Activated naive CD8-positive, alpha-beta T cell treated with anti-CD3 and anti-CD28 coated beads, Interleukin-2, amount 10 ng/mL, durations not matched to agents 7 days and 5 days (primary cell): ENCODE measurements at places on chromosomes 13 and 19.

DNA sequence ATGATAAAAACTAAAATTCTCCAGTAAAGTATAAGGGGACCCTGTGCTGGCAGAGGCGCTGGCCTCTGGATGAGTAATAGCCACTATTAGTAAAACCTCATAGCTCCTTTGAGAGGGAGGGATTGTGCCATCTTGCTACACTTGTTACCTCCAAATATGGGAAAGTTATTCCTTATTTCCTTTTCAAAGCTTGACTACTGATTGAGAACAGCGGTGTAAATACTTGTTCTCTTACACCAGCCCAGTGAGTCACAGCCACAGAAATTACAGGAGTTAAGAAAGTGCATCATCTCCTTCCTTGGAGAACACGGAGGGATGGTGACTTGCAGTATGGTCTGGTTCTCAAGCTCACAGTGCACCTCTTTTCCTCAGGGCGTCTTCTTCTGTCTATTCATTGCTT lies 379.0 kb downstream of the EFNB2 start:
- no peak overlapping the region for H3K4me3 ChIP-seq
- DNase-seq: no peak
- H3K27me3 ChIP-seq: no peaks in the 10 kb centered on the region
- no peaks in the 10 kb centered on the region for H3K4me1 ChIP-seq
- H3K27ac ChIP-seq: no peak overlapping the region

DNA sequence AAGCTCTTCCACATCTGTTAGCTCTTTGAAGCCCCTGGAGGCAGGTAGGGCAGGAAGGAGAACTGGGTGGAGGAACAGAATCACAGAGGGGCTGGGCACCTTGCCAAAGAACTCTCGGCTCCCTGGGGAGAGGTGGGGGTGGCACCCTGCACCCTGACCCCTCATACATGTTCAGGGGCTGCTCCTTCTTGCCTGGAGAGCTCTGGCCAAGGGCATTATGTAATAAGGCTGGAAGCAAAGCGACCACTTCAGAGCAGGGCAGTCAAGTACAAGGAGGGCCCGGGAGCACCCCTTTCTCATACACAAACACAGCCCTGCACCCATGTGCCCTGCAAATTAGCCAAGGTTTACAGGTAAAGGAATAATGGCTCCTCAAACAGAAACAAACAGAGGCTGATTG lies 351.9 kb upstream of the TSHZ3 start:
- no peaks in the 10 kb centered on the region for H3K27me3 ChIP-seq
- H3K4me3 ChIP-seq: no peak overlapping the region
- no peaks in the 10 kb centered on the region for H3K4me1 ChIP-seq
- DNase-seq: no peak

GRCh38 chr13:33193428-33193974 lies 92.1 kb downstream of the STARD13 start:
- H3K27ac ChIP-seq: no peak overlapping the region
- DNase-seq: no peak
- no peak overlapping the region for H3K4me3 ChIP-seq
- peaks cover 7% of the 10 kb centered on the region for H3K27me3 ChIP-seq
- peaks cover 5% of the 10 kb centered on the region for H3K4me1 ChIP-seq

DNA sequence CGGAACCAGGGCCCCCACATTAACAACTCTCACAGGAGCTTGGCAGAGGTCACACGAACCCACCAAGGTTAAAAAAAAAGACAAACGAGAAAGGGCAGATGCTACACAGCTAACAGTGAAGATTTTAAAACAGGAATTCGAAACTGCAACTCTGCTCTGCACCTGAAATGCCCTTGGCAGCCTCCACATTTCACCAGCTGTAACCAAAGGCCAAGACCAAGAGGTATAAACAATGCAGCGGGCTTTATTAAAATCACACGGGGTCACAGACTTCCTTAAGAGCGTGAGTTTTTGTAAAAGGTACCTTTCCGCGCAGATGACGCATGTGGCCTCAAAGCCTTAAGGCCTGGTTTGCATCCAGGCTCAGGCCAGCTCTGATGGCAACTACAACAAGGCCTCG lies 88.2 kb downstream of the STK24 start:
- H3K27ac ChIP-seq: no peak overlapping the region
- DNase-seq: no peak
- H3K4me3 ChIP-seq: no peak overlapping the region
- H3K36me3 ChIP-seq: peaks cover 12% of the 10 kb centered on the region
- peaks cover 41% of the 10 kb centered on the region for H3K4me1 ChIP-seq

DNA sequence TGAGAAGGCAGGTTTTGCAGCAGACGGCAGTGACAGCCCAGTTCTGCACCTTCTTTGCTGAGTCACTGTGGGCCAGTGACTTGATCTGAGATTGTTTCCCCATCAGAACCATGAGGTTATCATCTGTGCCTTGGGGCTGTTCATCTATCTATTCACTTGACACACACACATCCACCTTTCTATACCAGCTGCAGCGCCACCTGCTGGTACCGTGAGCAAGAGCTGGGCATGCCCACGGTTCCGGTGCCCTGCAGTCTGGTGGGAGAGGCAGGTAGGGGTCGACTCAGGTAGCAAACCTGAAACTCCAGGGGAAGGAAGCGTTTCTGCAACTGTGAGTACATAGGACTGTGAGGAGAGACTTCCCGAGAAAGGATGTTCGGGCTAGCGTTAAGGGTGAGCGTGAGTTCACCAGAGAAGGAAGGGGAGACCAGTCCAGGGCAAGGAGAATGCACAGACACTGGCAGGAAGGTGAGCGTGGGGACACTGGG lies 7.5 kb upstream of the LIN7B start:
- H3K4me3 ChIP-seq: no peak overlapping the region
- no peaks in the 10 kb centered on the region for H3K27me3 ChIP-seq
- peak; percentile 72 for DNase-seq
- peaks cover 21% of the 10 kb centered on the region for H3K36me3 ChIP-seq
- H3K27ac ChIP-seq: no peak overlapping the region

DNA sequence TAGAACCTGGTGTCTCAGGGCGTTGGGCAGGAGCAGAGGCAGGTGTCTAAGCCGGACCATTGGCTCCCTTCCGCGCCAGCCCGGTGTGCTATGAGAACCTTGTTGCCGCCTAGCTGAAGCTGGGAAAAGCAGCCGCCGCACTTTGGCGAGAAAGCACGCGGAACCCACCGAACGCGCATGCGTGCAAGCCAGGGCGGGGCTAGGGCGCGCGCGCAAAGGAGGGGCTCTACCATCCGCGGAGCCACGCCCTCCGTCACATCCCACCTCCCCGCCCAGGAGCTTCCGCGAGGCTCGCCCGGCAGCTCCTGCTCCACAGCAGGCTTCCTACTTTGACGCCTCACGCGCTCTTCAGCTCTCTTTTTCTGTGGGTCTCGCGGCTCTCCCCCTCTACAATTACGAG lies 51.3 kb downstream of the WDR87 start:
- no peak overlapping the region for H3K27ac ChIP-seq
- no peak overlapping the region for H3K4me3 ChIP-seq
- peaks cover 2% of the 10 kb centered on the region for H3K27me3 ChIP-seq
- H3K36me3 ChIP-seq: no peaks in the 10 kb centered on the region
- H3K4me1 ChIP-seq: no peaks in the 10 kb centered on the region
- DNase-seq: peak; percentile 41

DNA sequence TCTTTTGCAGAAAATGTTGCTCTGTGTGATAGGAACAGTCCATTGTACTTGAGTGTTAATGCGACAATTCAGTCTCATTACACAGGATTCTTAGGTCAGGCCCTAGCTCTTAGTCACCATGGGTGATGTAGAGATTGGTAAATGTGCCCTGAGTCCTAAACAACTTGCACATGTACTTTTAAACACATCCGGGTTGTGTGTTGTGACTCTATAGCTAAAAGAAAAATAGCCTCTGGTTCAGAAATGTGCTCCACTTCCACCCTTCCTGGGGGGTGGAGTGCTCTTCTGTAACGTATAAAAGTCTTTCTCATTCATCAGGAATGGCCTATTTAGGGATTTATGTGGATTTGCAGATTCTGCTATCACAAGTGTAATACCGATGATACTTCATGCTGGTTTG lies 5.2 kb downstream of the SPATA13 start:
- H3K4me3 ChIP-seq: no peak overlapping the region
- H3K27ac ChIP-seq: no peak overlapping the region
- no peak for DNase-seq
- peaks cover 25% of the 10 kb centered on the region for H3K36me3 ChIP-seq
- peaks cover 44% of the 10 kb centered on the region for H3K4me1 ChIP-seq

GRCh38 chr19:10454267-10454666 lies 33.9 kb downstream of the PDE4A start:
- DNase-seq: no peak
- H3K27me3 ChIP-seq: no peaks in the 10 kb centered on the region
- peaks cover 13% of the 10 kb centered on the region for H3K36me3 ChIP-seq
- H3K4me1 ChIP-seq: peaks cover 18% of the 10 kb centered on the region
- no peak overlapping the region for H3K4me3 ChIP-seq
- no peak overlapping the region for H3K27ac ChIP-seq

- peaks cover 8% of the 10 kb centered on the region for H3K27me3 ChIP-seq
- H3K4me1 ChIP-seq: peaks cover 9% of the 10 kb centered on the region
- H3K36me3 ChIP-seq: peaks cover 4% of the 10 kb centered on the region
- H3K4me3 ChIP-seq: no peak overlapping the region
- DNase-seq: no peak
These were observed 2.2 kb upstream of the SPRYD7 start for GRCh38 chr13:49938314-49938713.

GRCh38 chr19:45591004-45591637 lies 6.5 kb upstream of the OPA3 start:
- no peak overlapping the region for H3K4me3 ChIP-seq
- H3K27ac ChIP-seq: no peak overlapping the region
- DNase-seq: peak; percentile 53
- H3K36me3 ChIP-seq: no peaks in the 10 kb centered on the region
- H3K27me3 ChIP-seq: peaks cover 29% of the 10 kb centered on the region
- H3K4me1 ChIP-seq: peaks cover 7% of the 10 kb centered on the region

- H3K36me3 ChIP-seq: peaks cover 25% of the 10 kb centered on the region
- H3K4me1 ChIP-seq: peaks cover 31% of the 10 kb centered on the region
- H3K27ac ChIP-seq: no peak overlapping the region
- no peaks in the 10 kb centered on the region for H3K27me3 ChIP-seq
- DNase-seq: no peak
- no peak overlapping the region for H3K4me3 ChIP-seq
These were observed 6.2 kb downstream of the SF3A2 start for GRCh38 chr19:2242816-2243215.

GRCh38 chr13:60756306-60756705 lies 359.3 kb downstream of the TDRD3 start:
- H3K4me3 ChIP-seq: no peak overlapping the region
- H3K27ac ChIP-seq: no peak overlapping the region
- no peaks in the 10 kb centered on the region for H3K27me3 ChIP-seq
- H3K36me3 ChIP-seq: no peaks in the 10 kb centered on the region
- no peak for DNase-seq
